ENCODE measurements at places on chromosomes 2 and 18.

DNA sequence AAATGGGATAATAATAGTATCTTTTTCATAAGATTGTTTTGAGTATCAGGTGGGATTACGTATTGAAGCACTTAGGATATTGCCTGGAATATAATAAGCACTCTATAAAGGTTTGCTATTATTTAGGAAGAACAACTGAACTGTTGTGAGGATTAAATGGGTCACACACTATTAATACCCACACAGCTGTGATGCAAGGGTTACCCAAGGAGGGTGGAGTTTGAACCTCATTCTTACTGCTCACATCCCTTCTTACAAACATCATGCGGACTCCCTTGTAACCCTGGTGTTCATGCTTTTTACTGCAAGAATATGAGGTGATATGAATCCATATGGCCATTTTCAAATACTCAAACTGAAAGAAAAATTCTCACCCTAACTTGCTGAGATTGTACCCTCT lies 113.5 kb downstream of the KCTD1 start:
- no peak for DNase-seq

DNA sequence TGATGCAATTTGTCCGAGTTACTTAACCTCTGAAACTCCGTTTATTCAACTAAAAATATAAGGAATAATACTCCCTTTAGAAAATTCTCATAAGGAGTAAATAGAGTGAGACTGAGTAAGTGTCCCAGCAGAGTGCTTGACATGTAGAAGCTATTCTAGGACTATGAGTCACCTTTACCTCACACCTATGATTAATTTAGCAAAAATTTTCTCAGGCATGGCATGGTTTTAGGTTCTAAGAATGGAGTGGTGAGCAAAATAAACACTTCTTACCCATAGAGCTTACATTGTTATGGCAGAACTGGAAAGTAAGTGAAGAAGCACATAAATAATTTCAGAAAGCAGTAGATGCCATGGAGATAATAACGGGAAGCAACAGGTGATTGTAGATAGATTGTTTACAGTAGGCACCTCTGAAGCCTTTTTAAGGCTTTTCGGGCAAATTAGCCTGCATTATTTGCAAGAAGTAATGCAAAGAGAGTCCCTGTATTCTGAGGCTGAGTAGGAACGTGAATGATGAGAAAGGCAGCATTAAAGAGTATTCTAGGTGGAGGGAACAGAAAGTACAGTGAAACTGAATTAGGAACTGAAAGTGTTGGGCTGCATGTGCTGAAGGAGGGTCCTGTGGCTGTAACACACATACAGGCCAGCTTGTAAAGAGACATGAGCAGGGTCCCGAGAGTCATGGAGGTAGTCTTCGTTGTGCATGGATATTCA lies 209.2 kb downstream of the ZNF407 start:
- DNase-seq, result no peak

DNA sequence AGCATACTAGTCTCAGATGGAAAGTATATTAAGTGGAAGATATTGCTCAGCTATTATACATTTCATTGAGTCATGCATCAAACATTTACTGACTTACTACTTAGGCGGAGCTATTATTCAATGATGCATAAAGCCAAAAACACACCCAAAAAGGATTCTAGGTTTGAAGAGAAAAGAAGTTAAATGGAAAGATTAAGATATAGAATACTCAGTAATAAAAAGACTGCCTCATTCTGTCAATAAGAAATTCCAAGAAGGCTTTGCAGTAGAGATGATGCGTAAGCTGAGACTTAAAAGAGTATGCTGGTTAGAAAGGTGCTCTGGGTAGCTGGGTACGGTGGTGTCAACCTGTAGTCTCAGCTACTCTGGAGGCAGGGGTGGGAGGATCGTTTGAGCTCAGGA lies 27.6 kb downstream of the STK17B start:
- DNase-seq, result no peak

GRCh38 chr2:116935097-116935814 lies 879.2 kb upstream of the DDX18 start:
- no peak for DNase-seq

- no peak for DNase-seq
Observed at GRCh38 chr2:37084797-37085196, 479 bp downstream of the GPATCH11 start.

DNA sequence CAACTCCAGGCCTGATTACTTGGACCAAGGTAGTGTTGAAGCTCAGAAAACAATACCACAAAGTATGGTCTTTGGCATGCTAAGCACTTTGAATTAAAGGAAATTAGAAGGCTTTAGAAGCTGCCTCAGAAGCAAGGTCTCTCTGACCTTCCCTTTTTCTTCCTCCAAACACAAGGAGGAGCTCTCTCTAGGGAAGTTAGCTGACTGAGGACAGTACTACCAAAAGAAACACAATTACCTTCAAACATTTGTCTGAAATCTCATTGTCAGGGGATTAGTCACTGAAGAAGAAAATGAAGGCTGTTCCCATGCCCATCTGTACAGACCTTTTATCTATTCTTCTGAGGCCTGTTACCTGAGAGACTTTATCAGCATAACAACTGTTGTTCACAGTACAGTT lies 279.3 kb downstream of the CDH20 start:
- no peak for DNase-seq

DNA sequence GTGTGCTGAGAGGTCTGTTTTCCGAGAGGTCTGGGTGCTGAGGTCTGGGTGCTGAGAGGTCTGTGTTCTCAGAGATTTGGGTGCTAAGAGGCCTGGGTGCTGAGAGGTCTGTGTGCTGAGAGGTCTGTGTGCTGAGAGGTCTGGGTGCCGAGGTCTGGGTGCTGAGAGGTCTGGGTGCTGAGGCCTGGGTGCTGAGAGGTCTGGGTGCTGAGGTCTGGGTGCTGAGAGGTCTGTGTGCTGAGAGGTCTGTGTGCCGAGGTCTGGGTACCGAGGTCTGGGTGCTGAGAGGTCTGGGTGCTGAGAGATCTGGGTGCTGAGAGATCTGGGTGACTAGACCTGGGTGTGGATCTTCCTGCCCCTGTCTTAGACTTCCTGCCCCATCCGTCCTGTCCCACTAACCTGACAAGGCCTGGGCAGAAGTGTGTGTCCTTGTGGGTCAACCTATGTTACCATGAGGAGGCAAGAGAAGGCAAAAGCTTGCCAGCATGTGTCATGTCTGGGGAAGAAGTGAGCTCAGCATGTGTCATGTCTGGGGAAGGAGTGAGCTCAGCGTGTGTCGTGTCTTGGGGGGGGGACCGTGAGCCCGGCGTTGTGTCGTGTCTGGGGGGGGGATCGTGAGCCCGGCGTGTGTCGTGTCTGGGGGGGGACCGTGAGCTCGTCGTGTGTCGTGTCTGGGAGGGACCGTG lies 69.3 kb downstream of the KCNG2 start:
- no peak for DNase-seq

GRCh38 chr2:129708221-129708967 lies 271.1 kb upstream of the RAB6C start:
- no peak for DNase-seq

DNA sequence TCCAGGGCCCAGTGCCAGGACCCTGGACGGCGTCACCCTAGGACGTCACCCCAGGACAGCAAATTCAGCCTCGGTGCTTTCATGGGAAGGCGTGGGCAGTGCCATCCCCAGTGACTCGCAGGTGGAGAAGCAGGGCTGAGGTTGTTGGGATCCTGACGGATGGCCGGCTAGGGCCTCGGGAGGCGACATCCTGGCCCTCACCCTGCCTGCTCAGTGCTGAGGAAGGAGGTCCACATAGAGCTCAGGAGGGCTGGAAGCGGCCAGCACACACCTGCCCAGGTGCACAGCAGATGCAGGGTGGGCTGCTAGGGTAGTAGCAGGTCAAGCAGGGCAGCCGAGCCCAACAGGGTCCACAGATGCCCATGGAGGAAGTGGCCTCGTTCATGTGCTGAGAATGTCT lies 482.0 kb upstream of the SALL3 start:
- DNase-seq, result no peak

DNA sequence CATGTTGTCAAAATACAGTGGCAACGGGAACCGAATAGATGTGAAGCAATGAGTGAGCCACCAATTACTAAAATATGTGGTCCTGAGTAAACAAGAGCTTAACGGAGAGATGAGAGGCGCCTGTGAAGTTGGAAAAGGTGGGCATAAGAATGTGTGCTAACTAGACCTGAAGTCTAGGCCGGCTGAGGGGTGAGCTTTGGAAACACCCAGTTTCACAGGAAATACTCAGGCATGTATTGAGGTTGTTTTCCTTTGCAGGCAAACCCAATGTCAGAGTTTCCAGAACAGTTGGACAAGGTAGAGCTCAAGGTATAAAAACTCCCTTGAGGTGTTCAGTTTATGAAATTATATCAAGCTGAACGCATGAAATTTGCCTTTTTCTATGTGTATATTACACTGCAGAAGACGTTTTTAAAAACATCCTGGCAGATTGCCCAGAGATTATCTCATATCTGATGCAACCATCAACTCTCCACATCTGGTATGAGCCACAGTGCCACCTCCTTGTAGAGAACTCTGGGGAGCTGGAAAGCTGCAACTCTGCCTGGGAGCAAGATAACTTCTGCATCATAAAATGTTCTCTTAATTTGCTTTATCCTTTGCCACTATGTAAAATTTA lies 3.9 kb upstream of the WDSUB1 start:
- no peak for DNase-seq

- no peak for DNase-seq
Observed at GRCh38 chr2:189592353-189592984, 11.9 kb upstream of the SLC40A1 start.

DNA sequence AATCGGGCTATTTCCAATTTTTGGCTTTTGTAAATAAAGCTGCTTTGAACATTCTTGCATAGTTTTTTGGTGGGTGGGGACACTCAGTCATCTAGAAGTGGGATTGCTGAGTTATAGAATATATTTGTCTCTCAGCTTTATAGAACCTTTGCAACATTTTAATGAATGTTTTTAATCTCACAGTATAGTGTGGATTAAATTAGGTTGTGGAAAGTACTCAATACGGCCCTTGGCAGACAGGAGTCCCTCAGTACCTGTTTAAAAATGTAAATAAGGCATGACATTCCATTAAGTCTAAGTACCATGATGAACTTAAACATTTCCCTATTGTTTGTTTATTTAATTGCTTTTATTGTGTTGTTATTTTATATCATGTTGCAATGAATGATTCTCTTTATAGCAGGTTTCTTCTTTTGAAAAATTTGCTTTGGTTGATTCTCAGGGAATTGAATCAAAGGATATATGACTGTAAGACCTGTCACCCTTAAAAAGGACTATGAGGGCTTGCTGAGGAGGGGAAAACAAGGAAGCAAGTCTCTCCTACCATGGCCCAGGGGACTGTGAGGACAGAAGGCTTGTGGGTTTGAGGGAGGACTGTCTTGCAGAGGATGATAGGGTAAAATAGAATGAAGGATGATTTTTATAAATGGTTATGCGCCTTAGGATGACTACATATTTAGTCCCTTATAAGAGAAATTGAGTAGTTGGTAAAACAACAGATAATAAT lies 165.1 kb downstream of the RPIA start:
- no peak for DNase-seq

GRCh38 chr2:169693360-169693759 lies 845 bp downstream of the CFAP210 start:
- DNase-seq, result no peak

DNA sequence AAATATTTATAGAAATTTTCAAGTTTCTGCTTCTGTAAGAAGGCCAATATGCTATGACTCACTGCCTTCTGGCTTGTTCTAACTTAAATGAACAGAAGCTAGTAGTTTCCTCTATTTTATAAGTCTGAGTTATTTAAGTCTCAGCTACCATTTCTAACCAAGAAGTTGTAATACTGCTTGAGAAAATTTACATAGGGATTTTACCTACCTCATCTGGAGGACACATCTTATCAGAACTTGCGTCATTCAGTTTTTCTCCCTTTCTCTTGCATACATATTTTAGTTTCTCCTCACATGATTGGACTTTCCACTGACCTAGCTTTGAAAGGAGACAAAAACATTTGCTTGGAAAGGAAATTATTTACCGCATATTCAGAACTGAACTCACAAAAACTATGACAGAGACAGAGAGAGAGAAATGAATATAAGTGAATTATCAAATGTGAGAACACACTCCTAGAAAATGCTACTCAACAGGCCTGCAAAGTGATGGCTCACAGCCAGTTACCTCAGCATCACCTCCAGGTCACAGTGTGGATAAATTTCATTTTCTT lies 81.1 kb upstream of the CD302 start:
- no peak for DNase-seq

DNA sequence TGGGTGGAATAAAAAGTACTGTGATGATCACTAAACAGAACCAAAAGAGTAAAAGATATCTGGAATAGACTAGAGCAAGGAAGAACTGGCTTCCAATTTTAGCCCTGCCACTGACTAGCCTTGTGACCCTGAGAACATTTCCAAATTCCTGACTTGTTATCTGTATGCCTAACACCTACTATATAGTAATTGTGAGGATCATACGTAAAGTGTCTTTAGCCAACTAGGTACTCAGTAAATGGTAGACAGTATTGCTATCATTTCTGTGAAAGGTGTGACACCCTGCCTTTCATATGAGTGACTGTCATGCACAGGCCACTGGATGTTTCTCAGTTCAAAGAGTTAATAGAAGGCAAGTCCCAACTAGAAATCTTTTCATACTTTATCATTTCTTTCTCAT lies 29.8 kb downstream of the CYTIP start:
- DNase-seq, result no peak

DNA sequence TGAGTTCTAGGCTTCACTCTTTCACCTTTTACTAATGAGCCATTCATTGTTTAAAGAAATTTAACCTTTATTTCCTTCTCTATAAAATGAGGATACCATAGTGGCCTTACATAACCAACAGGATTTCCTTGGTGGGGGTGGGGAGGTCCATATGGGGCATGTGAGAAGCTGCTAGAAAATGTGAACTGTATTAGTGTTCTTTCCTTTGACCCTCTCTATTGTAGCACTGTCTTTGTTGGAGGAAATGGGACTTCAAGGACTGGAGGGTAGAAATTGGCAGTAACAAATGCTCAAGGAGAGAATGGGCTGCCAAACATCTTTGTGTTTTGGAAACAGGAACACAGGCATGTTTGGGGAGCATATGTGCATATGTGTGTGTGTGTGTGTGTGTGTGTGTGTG lies 468.7 kb upstream of the ZEB2 start:
- no peak for DNase-seq

GRCh38 chr2:219501849-219502248 lies 3.2 kb downstream of the GMPPA start:
- DNase-seq, result no peak

DNA sequence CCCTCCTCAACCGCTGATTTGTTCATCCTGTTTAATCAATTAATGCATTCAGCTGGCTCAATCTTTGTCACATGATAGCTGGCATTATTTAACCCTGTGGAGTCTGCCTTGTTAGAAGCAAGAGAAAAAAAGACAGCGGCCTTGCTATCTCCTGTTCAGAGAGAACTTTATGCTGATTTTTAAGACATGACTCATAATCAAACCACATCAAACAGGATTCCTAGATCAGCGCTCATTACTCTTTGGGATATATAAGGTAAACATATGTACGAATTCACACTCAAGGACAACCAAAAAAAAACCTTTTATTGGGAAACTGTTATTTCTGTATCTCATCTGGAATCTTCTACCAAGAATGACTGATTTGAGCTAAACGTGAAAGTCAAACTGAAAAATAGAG lies 195.1 kb downstream of the C1D start:
- DNase-seq, result no peak
